Activated T-helper 1 cell treated with anti-CD3 and anti-CD28 coated beads, Interleukin-2, amount 50 U/mL, for 16 hours (primary cell): ENCODE measurements at places on chromosomes 7 and 10.

- no peak for DNase-seq
These were observed 5.5 kb downstream of the CCL24 start for GRCh38 chr7:75808106-75808505.

DNA sequence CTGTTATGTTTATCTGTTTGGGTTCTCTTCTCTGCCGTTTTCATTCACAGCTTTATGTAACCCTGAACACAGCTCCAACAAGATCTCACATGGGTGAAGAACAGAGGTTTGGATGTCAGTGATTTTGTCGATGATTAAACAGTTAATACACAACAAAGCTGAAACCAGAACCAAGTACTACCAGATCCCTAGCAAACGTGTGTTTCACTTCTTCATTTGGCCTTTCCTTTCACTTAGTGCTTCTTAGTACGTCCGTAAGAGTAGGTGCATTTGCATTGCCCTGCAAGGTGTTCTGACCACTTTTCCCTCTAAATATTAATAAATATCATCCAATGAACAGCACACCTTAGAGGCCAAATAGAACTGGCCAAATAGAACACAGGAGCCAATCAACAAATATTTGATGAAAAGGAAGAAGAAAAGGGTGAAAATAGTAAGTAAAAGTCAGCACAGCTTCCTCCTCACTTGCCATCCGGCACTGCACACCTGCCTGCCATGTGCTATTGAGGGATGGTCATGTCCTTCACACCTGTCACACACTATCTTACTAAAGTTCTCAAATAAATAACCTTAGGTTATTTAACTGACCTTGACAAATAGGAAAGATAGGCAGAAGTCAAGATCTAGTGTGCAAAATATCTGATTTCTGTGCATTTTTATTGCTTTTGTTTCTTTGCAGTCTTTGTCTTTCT, 252.6 kb upstream of the ANKRD30A start:
- DNase-seq = no peak

DNA sequence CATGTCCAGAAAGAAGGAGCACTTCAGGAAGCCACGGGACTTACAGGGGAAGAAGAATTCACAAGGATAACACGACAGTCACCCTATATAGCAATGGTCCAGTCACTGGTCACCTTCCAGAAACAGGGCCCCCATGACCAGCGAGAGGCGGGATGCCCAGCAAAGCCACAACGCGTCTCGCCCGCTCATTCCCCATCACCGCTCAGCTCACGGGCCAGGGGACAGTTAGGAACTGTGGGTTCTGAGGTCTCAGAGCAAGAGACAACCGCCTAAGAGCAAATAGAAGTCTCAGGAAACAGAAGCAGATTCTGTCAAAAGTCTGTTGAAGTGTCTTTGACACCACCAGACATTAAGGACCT, 71.9 kb downstream of the PROSER2 start:
- no peak for DNase-seq

- no peak for DNase-seq
These were observed 15.9 kb downstream of the ACTA2 start for GRCh38 chr10:88936656-88937055.

- peak; percentile 1 for DNase-seq
These were observed 101.7 kb upstream of the SVIL start for GRCh38 chr10:29736366-29737073.

DNA sequence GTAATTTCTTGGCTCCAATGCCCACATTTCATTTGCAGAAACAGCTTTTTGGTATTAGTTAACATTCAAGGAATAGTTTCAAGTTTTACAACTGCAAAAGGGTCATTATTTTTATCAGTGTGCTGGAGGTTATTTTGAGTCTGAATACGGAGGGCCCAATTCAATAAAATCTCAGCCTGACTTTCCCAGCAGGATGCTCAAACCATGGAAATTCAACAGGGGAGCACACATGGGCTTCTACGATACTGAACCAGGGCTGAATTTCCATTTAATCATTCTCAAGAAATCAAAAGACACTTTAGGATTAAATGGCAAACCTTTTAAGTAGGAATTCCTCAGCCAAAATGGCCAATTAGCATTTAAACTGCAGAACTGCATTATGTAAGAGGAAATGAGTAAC, 700.9 kb upstream of the ANKRD30A start:
- DNase-seq = no peak

DNA sequence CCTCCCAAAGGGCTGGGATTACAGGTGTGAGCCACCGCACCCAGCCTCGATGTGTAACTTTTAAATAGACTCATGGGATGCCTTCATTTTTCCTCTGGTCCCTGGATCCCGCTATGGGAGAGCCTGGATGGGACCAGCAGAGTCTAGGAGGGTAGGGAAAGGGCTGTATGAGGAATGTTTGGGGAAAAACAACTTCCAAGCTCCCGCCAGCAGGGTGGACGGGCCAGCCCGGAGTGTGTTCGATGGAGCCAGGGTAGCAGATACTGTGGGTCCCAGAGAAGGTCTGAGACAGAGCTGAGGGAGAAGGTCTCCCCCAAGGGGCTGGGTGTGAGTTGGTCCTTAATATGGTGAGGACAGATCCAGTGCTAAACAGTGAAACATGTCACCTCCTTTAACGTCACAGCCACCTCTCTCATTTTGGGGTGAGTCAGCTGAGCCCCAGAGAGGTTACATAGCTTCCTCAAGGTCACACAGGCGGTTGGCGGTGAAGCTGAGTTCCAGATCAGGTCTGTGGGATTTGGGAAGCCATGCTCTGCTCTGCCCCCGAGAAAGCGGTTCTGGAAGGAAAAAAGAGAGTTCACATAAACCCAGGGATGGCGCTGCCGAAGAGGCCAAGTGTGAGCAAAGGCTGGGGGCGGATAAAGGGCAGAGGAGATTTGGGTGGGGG, 66.4 kb downstream of the MYL10 start:
- DNase-seq = no peak

DNA sequence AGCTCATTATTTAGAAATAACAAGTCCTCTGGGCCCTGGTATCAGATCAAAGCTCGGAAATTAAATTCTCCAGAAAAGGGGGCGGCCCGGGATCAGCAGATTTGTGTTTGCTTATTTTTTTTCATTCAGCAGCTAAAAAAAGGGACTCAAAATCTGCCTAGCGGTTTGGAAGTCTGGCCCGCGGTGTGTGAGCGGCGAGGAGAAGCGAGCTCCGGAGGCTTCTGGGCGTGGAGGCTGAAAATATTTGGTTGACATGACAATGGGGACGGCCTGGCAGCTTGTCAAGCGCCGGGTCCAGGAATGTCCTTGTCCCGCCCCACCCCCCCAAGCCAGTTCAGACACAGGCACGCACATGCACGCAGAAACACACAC, 43.4 kb downstream of the FOXL3 start:
- no peak for DNase-seq

- no peak for DNase-seq
These were observed 102.6 kb upstream of the LRRN3 start for GRCh38 chr7:110988348-110988747.

DNA sequence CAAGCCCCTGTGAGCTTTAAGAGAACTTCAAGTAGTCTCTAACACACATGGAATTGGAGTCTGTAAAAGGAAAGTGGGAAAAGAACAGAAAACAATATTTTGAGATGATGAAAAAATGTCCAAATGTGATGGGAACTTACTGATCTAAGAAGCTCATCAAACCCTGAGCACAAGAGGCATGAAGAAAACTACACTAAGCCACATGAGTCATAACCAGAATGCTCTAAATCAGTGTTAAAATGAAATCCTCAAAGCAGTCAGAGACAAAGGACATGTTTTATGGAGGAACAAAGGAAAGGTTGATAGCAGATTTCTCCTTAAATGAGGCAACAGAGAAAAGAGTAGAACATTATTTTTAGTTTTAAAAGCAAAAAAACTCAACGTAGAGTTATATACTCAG, 37.2 kb downstream of the ZNF33A start:
- DNase-seq = no peak

GRCh38 chr10:63586043-63586442, 64.8 kb downstream of the REEP3 start:
- no peak for DNase-seq

GRCh38 chr7:43785420-43785819, 26.9 kb downstream of the BLVRA start:
- DNase-seq = no peak

GRCh38 chr10:3777981-3778691, 6.9 kb downstream of the KLF6 start:
- no peak for DNase-seq

GRCh38 chr10:70193391-70193844, 23.1 kb upstream of the SAR1A start:
- DNase-seq = no peak

- DNase-seq = peak; percentile 62
These were observed 512 bp downstream of the OSBPL3 start for GRCh38 chr7:24979470-24979862.

DNA sequence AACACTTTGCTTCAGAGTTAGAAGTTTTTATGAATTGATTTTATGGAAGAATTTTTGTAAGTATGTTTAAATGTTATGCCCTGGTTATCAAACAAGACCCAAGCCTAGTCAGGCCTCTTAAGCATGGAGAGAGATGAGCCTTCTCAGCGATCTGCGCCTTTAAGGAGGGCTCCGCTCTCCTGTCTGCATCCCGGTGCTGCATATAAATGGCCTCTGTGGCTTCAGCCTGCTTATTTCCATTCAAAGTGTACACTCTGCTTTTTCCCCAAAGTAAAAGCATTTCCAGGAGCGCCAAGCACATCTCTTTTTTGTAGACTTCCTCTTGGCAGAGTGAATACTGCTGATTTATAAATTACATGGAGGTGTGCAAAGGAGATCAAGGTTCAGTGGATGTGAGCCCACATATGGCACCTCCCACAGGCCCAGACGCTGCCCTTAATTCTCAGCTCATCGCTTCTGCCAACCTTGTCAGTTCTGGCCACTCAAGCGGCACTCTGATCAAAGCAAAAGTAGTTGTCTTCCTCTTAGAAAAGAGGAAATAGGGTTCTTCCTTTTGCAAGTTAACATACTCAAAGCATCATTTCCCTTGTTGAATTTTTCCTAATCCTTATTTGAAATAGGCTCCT, 70.0 kb upstream of the SFMBT2 start:
- no peak for DNase-seq

GRCh38 chr10:80473096-80473657, 19.1 kb downstream of the TSPAN14 start:
- DNase-seq = no peak

DNA sequence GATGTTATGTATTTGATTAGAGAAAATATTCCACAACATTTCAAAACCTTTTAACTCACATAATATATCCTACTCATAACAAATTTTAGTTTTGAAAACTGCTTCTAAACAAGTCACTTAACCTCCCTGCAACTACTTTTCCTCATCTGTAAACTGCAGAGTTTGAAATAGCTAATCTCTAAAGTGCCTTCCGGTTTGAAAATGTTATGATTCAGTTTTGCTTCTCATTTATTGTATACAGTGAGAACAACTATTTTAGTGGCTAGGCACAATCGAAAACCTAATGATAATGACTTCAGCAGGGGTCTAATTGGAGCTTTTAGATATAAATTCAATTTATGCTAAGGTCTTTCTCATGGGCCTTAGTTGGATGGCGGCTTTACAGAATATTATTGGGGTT, 30.7 kb upstream of the TEX47 start:
- DNase-seq = no peak
